SK-MEL-5 (cell line): ENCODE measurements at places on chromosomes 12 and 14. TPM values are rescaled to one million over a fixed set of nuclear protein-coding genes. Genes with fewer than 3 reads are reported as not detected.
A peak's percentile ranks its signal among the peaks of the same experiment; 100 is the strongest.

Gene ADAM21
- not detected in 2 replicates for total RNA-seq

- no peak for DNase-seq
Observed at GRCh38 chr14:53814392-53814791, 142.2 kb downstream of the BMP4 start.

GRCh38 chr12:64968989-64969819 lies 144.8 kb downstream of the TBC1D30 start:
- peak; percentile 95 for DNase-seq

Gene PRIMA1
- total RNA-seq = 0.95 and 1.0 TPM in 2 replicates

Gene AMDHD1
- 1.1 and 1.2 TPM in 2 replicates for total RNA-seq

DNA sequence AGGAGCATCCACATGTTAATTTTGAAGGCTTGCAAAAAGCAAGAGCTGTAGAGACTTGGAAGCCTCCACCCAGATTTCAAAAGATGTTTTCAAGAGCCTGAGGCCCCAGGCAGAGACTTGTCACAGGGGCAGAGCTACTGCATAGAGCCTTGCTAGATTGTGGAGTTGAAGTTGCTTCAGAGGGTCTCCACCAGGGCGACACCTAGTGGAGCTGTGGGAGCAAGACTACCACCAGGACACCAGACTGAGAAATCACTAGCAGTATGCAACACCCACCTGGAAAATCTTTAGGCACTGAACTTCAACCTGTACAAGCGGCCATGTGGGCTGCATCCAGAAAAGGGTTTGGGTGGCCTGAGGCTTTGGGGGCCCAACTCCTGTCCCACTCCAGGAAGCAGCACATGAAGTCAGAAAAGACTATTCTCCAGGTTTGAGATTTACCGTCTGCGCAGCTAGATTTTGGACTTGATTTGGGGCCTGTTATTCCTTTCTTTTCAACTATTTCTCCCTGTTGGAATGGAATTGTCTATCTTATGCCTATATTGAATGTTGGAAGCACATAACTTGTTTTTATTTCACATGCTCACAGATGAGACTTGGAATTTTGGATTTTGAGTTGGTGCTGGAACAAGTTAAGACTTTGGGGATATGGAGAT lies 508.6 kb downstream of the FLRT2 start:
- DNase-seq = peak; percentile 67

Gene NYNRIN
- total RNA-seq = 0.05 TPM in 1 of 2 replicates, not detected in the other

GRCh38 chr12:67394550-67394949 lies 125.4 kb downstream of the CAND1 start:
- peak; percentile 33 for DNase-seq

DNA sequence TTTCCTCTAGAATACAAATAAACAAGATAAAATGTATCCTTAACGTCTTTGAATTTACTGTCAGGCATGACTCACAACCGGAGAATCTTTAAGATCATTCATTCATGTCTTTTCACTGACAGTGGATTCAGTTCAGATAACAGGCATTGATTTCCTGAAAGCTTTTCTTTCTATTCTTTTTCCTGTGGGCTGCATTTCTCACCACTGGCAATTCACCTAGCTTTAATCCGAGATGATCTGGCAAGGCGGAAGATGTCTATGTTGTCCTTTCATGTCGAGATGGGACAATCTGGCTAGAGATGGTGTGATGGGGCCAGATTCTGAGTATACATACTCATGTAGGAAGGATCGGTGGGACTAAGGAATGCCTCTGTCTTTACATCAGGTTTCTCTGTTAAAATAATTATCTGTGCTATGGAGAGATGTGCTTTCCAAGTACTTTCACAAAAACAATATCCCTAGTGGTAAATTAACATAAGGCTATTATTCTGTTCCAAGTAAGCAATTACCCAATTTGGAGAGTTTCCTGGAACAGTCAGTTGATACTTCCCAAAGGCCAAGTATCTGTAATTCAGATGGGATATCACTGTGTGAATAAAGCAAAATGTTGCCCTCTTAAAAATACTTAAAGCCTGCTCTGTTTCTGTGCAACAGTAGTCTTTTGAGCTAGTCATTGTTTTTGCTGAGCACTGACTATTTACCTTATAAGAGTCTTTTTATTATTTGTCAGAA lies 17.8 kb downstream of the ACSS3 start:
- peak; percentile 2 for DNase-seq

Gene GLIPR1L1
- not detected in 2 replicates for total RNA-seq

DNA sequence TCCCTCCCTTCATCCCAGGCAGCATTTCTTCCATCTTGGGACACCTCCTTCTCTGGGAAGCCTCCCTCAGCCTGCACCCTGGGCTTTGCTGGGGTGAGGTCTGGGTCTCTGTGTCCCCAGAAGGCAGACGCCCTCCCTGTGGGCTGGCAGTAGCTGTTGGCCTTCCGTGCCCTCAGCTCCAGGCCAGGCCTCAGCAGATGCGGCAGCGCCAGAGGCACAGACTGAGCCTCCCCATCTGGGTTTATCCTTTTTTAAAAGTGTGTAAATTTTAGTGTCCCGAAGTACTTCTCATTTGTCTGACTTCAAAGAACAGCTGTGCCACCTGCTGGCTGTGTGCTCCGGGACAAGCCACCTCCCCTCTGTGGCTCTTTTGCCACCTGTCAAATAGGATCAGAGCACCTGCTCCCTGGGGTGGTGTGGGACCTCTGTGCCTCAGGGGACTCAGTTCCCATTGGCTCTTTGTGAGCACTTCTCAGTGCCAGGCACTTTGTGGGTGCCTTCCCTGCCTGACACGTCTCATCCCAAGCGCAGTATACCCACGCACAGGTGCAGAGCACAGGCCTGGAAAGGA lies 11.1 kb downstream of the EXOC3L4 start:
- no peak for DNase-seq

Gene PRR4
- 3.2 and 4.6 TPM in 2 replicates for total RNA-seq

DNA sequence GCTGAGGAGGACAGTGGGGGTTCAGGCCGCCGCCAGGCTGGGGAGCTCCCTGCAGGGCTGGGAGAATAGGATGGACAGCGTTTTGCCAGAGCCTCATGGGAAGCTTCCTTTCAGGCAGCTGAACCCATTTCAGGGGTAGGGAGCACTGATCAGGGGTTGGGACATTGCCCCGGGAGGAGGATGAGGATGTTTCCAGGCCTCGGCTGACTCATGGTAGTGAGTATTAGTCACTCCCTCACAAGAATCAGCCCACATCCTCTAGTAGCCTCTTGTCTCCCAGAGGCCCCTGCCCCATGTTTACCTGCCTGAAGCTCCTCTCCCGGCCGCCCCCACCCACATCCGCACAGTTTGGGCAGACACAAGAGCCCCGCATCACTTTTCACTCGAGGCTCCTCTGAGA lies 89.8 kb downstream of the ZFP36L1 start:
- peak; percentile 4 for DNase-seq

DNA sequence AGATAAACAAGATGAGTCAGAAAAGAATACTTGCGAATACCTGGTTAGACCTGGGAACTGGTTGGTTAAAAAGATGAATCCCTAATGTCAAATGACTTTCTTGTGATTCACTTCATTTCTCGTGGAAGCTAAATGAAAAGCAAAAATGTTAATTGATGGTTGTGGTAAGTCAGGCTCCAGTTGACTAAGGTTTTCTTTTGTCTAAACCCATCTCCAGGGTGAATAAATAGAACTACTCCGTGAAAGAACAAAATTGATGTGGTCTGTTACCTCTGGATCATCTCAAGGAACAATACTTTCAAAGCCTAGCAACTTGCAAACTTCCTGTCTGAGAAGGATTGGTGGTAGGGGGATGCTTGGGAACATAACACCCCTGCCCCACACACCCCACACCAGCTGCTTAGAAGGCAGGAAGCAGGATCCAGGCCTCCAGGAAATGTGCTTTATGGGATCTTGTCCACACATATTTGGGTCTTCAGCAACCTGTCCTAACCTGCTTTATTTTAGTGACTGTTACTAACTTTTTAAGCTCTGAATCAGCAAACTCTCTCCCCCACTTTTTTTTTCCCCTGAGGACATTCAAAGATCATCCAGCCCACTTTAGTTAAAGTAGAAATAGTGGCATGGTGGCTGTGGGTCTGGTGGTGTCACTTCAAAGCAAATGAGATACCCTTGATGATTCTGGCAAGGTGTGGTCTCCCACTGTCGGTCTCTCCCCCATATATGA lies 60.4 kb upstream of the PTHLH start:
- DNase-seq = no peak

GRCh38 chr12:96206936-96207662 lies 12.9 kb downstream of the ELK3 start:
- DNase-seq = no peak

Gene MRPL42
- 128 TPM in 2 replicates for total RNA-seq

- DNase-seq = no peak
Observed at GRCh38 chr14:99382781-99383471, 97.7 kb downstream of the SETD3 start.

DNA sequence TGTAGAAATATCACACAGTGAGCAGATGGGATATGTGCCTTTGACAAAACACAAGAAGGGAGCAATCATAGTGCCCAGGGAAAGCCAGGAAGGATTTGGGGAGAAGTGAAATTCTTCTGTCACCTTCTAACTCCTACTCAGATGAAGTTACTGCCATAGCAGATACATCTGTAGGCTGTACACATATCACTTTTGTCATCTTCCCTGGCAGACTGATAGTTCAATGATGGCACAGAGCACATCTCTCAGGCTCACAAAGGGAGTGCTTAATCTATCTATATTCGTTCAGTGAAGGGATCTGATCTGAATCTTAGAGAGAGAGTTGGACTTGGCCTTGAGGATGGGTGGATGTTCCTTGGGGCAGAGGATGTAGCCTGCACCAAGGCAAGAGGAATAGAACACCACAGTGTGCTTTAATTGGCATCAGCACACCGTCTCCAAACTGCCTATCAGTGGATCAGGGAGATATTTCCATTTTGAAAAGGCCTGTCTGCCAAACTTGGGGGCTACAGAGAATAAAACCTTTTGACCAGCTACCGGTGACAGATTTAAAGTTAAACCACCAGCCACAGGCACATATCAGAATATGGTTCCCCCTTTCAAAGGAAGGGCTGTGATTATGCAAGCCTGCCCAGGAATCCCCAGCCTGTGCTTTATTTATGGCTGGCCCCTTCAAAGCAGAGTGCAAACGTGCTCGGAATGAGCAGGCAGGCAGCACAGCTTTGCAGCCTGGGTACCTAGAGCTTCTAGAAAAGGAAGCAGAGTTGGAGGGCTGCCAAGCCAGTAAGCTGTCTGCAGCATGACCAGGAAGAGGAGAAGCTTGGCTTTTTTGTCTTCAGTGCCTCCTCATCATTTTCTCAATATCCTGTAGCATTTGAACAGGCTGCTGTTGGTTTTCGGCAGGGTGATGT lies 165.5 kb upstream of the DYRK2 start:
- peak; percentile 27 for DNase-seq

Gene SLC25A47
- 0.29 TPM in 1 of 2 replicates, not detected in the other for total RNA-seq

DNA sequence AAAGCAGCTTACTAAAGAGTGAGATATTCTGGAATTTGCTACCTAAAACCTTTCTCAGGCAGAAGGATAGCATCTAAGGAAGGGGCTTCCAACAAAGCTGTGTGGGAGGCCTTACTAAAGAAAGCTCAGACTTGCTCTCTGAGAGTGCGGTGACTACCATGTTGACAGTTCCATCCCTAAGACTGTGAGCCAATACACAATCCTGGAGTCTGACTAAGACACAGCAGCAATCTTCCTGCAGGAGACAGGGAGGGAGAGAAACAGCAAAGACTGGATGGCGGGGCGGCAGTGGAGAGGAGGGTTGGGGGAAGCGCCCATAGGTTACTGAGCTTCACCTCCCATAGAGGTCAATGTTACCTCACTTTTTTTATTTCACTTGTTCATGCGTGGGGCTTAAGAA lies 70.9 kb downstream of the KITLG start:
- DNase-seq = no peak

Gene RIC8B
- total RNA-seq = 9.0 and 9.4 TPM in 2 replicates

- no peak for DNase-seq
Observed at GRCh38 chr12:44377443-44378187, 498.5 kb downstream of the NELL2 start.

Gene SDR9C7
- not detected in 2 replicates for total RNA-seq

GRCh38 chr12:90574676-90575075 lies 380.3 kb downstream of the CCER1 start:
- DNase-seq = no peak

GRCh38 chr12:122350141-122350848 lies 72.2 kb downstream of the CLIP1 start:
- no peak for DNase-seq

DNA sequence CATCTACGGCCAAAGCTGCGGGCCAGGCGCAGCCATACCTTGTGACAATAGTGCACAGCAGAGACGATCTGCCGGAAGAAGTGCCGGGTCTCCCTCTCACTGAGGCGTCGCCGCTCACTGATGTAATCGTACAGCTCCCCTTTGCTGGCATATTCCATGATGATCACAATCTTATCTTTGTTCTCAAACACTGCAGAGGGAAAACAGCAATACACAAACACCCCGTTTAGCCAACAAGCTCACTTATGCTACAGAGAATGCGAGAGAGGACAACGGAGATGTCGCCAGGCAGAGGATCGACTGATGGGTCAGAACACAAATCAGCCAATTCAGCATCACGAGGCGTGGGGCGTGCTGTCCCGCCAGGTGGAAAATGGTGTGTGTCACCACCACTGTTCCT lies 52.1 kb downstream of the NUAK1 start:
- DNase-seq = no peak

DNA sequence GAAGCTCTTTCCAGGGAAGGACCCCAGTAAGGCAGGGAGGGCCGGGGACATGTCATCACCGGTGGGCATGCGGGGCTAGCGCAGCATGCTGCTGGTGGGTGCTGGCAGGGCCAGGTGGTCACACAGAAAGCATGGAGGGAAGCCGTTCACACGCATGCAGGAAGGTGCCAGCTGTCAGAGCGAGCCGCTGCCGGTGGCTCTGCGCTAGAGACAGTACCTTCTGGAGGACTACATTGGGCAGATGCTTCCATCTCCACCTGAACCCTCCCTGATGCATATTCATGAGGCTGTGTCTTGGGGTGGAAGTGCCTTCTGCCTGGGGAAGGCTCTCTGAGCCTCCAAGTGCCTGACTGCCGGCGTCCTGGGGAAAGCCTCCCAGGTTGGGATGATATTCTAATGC lies 203.8 kb downstream of the CALM1 start:
- DNase-seq = no peak

Gene FBXW8
- 14.2 and 15.6 TPM in 2 replicates for total RNA-seq

DNA sequence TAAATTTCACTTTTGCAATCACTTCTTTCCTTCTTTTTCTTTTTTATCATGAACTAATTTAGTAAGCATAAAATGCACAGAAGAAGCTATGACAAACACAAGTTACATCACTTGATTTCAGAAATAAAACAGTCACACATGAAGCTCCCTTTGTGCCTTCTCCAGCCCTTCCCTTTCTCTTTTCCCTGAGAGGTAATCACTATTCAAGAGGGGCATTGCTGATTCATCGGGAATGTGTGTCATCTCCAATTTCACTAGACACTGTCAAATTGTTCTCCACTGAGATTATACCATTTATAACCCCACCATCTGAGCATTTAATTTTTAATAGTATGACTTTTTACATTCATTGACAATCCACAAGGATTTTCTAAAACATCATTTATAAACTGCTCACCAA lies 91.6 kb upstream of the PTPRQ start:
- DNase-seq = peak; percentile 24

Gene CD163L1
- not detected in 2 replicates for total RNA-seq

Gene KCNC2
- total RNA-seq = not detected in 2 replicates

DNA sequence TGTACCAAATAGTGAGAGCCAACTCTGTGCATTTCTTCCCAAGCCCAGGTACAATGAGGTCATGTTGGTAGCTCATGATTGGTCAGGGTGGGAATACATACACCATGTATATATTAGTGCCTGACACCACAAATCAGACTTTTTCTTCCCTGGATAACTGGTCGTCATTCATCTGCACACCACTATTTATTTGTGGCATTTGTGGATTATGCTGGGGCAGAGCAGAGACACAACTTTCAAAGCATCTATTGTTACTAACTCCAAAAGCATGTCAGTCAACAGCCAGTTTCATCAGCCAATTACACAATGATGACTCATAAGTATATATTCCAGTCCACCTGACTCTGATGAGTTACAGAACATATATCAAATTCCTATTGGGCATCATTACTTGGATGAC lies 181.7 kb downstream of the ADAMTS20 start:
- DNase-seq = peak; percentile 88

Gene ALX1
- total RNA-seq = 40.8 and 41.7 TPM in 2 replicates
